ENCODE measurements at places on chromosomes 2 and 18.

DNA sequence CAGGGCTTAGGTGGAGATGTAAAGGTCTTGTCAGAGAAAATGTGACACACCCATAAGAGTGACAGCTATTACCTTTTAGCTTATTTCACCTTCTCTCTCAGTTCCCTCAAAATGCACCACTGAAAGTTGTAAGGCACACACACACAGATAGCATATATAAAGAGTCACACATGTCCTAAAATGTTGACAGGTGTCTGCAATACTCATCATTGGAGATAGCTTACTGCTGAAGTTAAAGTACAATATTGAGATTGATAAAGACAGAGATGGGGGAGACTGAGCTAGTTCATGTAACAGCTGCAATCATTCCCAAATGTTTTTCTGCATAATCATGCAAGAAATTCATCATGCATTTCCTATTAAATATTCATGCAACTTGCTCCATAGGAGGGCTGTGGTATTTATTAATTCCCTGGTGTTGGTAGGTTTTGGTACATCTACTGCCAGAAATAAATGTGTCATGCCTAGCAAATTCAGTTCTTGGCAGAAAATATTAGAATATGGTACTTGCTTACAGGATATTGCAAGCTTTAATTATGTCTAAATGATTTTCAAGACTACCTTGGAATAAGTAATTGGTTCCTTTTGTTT, 118.8 kb upstream of the RBMS1 start:
- DNase-seq = no peak

- DNase-seq = no peak
Observed at GRCh38 chr2:124257120-124257519, 232.0 kb downstream of the CNTNAP5 start.

DNA sequence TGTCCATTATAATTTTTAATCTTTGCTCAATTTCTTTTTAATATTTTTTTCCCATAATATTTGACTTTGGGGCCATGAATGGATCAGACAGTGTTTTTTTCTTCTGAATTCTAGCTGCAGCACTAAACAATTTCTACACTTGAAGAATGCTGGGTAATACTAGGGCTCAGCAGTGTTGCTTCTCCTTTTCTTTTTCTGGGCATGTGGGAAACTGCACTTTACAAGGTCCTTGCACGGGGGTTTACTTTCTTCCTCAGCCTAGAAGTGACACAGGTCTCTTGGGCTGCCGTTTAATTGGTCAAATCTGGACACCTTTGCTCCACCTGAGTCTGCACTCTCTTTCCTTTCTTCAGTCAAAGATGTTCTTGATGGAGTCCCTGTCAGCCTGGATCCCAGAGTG, 135.4 kb upstream of the APCDD1 start:
- no peak for DNase-seq

DNA sequence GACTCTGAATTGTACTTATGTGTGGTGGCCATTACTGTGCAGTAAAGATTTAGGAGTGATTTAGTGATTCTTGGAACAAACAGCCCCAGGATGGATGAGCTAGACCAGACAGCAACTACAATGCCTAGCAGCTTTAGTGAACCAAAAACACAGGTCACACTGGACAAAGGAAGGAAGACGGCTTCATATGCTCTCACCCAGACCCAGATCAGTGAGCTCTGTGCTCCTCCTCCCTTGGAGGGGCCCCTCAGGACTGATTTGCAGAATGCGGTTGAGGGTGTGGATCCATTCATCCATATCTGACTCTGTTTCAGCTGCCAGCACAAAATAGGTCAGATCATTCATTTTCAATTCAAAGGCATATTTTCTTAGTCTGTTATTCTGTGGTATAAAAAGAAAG, 159.7 kb upstream of the CCDC195 start:
- no peak for DNase-seq

GRCh38 chr2:154758871-154759270, 60.4 kb downstream of the KCNJ3 start:
- no peak for DNase-seq

DNA sequence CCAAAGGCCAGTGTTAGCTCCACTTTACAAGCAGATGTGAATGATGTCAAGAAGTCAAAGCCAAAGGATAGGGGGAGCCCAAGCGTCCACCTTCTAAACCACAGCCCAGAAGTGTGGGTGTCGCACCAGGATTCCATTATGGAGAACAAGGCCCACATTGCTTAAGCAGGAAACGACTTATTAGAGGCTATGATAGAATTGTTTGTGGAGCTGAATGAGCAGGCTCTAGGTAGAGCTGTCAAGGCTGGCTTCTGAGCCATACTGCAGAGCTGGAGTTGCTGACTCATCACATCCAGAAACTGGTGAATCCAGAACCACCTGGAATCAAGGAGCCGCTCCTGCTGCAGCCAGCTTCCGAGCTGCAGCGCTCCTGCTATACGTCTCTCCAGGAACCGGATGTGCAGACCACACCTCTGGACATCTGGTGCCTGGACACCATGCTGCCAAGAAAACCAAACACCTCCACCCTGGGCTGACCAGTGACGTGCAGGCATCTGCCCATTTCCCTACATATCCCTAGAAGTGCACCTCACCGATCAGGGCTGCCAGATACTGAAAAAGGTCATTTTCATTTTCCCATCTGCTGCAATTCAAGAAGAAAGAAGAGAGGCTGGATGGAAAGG, 6.2 kb upstream of the TWIST2 start:
- DNase-seq = no peak

Data from cortex of kidney (tissue), 1 donor.